ENCODE measurements at places on chromosomes 16 and 17.

DNA sequence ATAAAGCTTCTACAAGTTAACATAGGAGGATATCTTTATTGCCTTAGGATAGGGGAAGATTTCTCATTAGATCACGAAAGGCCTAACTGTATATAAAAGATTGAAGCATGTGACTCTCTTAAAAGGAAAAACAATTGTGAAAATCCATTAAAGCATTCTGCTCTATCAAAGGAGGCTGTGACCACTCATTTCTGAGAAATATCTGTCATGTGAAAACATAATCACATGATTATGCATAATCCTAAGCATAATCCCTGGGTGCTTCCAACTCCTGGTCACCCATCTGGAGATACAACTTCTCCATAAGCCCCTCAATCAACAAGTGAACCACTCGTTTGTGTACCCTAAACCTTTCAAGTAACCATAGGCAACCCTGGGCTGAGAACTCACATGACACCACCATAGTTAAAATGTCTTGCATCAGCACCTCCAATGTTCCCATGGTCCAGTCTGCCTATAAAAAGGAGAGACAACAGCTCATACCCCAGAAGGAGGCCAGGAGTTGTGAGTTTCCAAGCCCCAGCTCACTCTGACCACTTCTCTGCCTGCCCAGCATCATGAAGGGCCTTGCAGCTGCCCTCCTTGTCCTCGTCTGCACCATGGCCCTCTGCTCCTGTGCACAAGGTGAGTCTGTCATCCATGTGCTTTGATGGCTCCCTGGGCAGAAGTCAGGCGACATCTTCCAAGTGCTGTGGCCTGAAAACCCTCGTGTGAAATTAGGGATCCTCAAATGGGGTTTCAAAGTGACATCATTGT lies at the start of gene CCL18:
Gene CCL18, plus strand, starts transcription at position 487 of the 756 bp plus-strand sequence. Its CDS starts 71 bp downstream, at position 558.
- DNase-seq, result no peak

DNA sequence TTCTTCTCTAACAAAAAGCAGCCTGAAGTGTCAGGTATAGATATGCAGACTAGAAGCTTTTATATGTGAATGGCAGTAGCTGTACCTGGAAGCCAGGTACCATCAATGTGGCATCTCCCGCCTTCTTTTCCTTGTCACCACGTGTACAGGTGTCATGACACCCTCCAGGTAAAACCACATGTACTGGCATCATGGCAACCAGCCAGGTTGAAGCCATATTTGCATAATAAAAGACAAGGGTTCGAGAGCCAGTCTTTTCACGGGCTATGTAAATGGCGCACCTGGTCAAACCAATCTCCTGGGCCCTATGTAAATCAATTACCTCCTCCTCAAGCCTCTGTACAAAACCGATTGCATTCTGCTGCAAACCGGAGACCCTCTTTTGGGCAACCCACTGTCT lies 541.3 kb downstream of the CDH11 start:
- no peak for DNase-seq

DNA sequence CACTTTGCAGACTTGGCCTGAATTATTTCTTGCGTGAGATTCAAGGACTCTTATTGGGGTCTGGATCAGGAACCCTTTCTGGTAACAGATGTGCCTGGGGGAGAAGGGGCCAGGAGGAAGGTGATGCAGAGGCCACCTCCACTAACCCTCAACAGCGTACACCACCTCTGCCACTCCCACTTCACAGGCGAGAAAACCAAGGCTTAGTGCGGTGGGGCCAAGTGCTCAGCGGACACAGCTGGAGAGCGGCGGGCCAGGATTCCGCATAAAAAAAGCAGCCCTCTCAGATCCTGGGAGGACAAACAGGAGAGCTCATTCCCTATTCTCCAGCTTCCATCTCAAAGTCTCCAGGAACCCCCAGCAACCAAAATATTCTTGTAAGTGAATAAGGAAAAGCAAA lies 51.4 kb downstream of the SLC7A5 start:
- DNase-seq, result no peak

- no peak for DNase-seq
Measured at GRCh38 chr17:19263641-19264051, 26.5 kb downstream of the EPN2 start.

DNA sequence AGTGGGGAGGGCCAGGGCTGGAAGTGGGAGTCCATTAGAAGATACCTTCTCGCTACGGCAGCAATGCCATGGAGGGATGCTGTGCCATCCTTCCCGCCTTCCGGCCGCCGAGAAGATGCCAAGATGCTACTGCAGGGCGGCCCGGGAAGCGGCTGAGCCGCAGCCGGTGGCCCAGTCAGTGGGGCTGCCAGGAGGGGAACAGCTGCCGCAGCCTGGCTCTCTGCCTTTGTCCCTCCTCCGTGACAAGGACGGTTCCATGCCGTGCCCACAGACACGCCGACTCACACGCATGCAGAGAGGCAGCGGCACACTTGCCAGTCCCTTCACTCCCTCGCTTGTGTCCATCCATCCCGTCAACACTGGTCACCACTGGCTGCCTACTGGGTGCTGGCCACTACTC lies 20.2 kb upstream of the NCBP3 start:
- no peak for DNase-seq

GRCh38 chr17:56909742-56910508 lies 3.9 kb downstream of the TRIM25 start:
- no peak for DNase-seq

GRCh38 chr16:2846511-2847310 lies 11.3 kb downstream of the PRSS22 start:
- DNase-seq, result no peak

DNA sequence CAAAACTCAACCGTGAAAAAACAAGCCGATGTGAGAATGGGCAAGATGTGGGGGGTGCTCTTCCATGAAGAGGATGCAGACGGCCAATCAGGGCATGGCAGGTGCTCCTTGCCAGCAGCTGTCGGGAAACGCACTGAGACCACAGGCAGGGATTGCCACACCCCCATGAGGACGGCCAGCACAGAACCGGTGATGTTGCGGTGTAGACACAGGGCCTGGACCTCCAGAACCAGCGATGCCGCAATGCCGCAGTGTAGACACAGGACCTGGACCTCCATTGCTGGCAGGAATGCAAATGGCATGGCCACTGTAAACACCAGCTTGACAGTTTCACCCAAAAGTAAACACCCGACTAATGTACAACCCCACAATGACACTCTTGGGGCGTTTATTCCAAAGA lies 164.9 kb downstream of the BANP start:
- no peak for DNase-seq

DNA sequence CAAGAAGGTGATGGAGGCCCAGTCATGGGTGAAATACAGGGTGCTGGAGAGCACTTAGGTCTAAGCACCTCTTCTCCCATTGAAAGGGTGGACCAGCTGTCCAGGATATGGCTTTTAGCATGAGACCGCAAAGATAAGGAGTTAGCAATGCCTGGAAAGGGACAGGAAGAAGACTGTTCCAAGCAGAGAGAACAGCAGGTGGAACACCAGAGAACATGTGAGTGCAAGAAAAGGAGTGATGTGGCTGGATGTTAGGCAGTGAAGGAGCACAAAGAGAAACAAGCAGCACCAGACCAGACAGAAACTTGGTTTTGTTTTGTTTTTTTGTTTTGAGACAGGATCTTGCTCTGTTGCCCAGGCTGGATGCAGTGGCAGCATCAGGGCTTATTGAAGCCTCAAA lies 45.4 kb upstream of the CCL1 start:
- DNase-seq, result no peak

DNA sequence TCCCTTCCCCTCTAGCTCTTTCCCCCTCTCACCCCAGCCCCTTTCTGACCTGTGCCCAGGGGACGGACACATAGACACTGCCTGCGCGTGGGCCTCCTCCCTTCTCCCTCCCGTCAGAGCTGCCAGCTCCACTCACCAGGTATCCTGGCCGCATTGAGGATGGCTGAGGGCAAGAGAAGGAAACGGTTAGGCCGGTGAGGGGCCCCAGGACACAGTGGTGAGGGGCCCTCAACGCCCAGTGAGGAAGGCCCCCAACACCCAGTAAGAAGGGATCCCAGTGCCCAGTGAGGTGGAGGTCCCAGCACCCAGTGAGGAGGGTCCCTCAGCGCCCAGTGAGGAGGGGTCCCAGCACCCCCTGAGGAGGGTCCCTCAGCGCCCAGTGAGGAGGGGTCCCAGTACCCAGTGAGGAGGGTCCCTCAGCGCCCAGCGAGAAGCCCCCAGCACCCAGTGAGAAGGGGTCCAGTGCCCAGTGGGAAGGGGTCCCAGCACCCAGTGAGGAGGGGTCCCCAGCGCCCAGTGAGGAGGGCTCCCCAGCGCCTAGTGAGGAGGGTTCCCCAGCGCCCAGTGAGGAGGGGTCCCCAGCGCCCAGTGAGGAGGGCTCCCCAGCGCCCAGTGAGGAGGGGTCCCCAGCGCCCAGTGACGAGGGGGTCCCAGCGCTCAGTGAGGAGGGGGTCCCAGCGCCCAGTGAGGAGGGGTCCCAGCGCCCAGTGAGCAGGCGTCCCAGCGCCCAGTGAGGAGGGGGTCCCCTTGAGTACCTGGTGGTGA lies 1.1 kb downstream of the PRSS22 start:
- DNase-seq, result no peak

GRCh38 chr17:32558997-32559650 lies 72.3 kb downstream of the CDK5R1 start:
- DNase-seq, result no peak

GRCh38 chr17:7737601-7738000 lies 20.1 kb downstream of the DNAH2 start:
- DNase-seq, result no peak

- no peak for DNase-seq
Measured at GRCh38 chr17:62105357-62105756, 40.3 kb upstream of the MED13 start.

GRCh38 chr17:2981325-2981724 lies 82.1 kb downstream of the OR1D5 start:
- DNase-seq, result no peak

GRCh38 chr16:22322021-22322471 lies 24.8 kb downstream of the POLR3E start:
- no peak for DNase-seq

- no peak for DNase-seq
Measured at GRCh38 chr17:1753767-1754429, 8.0 kb upstream of the SERPINF1 start.

DNA sequence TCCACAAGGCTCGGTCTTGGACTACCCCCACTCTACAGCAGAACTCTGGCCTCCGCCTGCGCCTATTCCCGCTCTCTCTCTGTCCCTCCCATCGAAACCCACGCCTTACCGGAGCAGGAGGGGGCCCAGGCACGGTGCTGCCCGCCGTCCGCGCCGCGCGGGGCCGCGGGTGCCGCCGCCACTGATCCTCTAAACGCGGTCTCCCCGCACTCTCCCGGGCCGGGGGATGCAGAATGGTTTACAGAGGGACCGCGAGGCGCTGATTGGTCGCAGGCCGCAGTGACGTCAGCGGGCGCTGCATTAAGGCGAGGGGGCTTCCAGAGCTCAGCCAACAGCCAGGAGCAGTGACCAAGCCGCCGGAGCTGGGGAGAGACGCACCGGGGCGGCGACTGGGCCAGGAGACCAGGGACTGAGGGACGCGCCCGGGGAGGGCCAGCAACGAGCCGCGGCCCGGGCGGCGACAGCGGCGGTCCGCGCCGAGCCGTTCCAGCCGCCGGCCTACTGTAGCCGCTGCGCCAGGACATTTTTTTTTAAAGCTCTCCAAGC lies 747 bp upstream of the LHX1 start:
- DNase-seq, result no peak

- peak; percentile 57 for DNase-seq
Measured at GRCh38 chr17:35947156-35947585, 3.7 kb upstream of the LYZL6 start.

GRCh38 chr16:29824589-29825144 lies 4.4 kb downstream of the MVP start:
- DNase-seq, result no peak

GRCh38 chr16:84279881-84280280 lies 14.8 kb upstream of the WFDC1 start:
- no peak for DNase-seq

- peak; percentile 77 for DNase-seq
Measured at GRCh38 chr17:78865682-78866390, 25.2 kb upstream of the USP36 start.

- peak; percentile 45 for DNase-seq
Measured at GRCh38 chr16:68370581-68371275, 59.9 kb downstream of the PRMT7 start.

GRCh38 chr17:82049521-82049971 lies 2.1 kb downstream of the RFNG start:
- no peak for DNase-seq

- no peak for DNase-seq
Measured at GRCh38 chr16:77748421-77749005, 26.2 kb downstream of the NUDT7 start.

DNA sequence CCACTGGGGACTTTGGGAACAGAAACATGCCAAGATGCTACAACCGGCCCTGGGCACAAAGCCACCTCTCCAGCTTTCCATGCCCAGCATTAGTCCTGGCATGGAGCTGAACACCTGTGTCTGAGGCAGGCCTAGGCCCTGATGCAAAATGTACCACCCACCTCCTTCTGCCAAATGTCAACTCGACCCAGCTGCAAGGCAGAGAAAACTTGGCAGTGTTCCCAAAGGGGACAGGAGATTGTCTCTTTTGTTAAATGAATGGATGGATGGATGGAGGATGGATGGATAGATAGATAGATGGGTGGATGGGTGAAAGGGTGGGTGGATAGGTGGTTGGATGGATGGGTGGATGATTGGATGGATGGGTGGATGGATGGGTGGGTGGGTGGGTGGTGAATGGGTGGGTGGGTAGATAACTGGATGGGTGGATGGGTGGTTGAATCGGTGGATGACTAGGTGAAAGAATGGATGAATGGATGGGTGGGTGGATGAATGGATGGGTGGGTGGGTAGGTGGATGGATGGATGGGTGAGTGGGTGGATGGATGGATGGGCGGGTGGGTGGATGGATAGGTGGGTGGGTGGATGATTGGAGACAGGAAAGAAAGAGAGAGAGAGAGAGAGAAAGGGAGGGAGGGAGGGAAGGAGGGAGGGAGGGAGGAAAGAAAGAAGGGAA lies 73.4 kb upstream of the TNRC6C start:
- DNase-seq, result no peak

- no peak for DNase-seq
Measured at GRCh38 chr16:67299269-67299668, 19.9 kb downstream of the PLEKHG4 start.

- no peak for DNase-seq
Measured at GRCh38 chr17:28511858-28512461, 5.8 kb downstream of the FOXN1 start.

DNA sequence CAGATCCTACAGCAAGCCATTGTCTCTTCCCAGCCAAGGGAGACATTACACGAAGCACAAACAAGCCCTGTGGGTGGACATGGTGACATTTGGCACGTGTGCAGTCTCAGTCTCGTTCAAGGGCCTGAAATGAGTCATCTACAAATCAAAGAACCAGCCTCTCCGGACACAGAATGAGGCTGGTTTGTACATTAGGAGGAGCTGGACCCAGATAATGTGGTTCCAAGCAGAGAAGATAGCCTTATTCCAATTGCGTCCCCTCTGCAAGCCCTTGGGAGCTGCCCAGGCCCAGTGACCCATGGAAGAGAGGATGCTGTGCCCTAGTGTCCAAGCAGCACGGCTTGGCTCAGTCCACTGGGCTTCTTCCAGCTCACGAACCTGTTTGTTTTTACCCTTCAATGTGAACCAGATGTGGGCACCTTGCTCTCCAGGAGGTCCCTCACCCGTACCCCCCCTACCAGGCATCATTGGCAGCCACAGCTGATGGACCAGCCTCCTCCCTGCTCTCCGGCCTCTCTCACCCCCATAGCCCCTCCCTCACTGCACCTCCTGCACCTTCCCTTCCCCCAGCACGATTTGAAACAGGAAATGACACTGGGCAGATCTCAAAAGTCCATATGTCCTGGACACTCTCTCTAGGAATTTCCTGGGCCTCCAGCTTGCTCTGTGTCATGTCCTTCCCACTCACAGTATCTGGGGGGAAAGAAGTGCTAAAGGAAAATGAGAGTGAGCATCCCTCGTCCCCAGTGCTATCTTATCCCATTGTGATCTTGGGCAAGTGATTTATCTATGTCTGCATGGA lies 26.2 kb downstream of the KPNA2 start:
- DNase-seq, result no peak

- DNase-seq, result no peak
Measured at GRCh38 chr17:46029627-46030026, 30.6 kb downstream of the STH start.

Measured in activated CD4-positive, alpha-beta T cell treated with anti-CD3 and anti-CD28 coated beads for 48 hours (primary cell).